ENCODE measurements at places on chromosomes 2 and 18. TPM values are rescaled to one million over a fixed set of nuclear protein-coding genes. Genes with fewer than 3 reads are reported as not detected.

STK17B gene
- polyA plus RNA-seq: 1.9 TPM

CDH2 gene
- polyA plus RNA-seq: 14.2 TPM

PROKR1 gene
- 0.02 TPM for polyA plus RNA-seq

CTNNA2 gene
- not detected for polyA plus RNA-seq

UGT1A10 gene
- polyA plus RNA-seq: not detected

PLCD4 gene
- polyA plus RNA-seq: 0.51 TPM

CLASP1 gene
- polyA plus RNA-seq: 7.5 TPM

GRCh38 chr2:142688856-142689605, 188.4 kb upstream of the KYNU start:
- DNase-seq: no peak

DNA sequence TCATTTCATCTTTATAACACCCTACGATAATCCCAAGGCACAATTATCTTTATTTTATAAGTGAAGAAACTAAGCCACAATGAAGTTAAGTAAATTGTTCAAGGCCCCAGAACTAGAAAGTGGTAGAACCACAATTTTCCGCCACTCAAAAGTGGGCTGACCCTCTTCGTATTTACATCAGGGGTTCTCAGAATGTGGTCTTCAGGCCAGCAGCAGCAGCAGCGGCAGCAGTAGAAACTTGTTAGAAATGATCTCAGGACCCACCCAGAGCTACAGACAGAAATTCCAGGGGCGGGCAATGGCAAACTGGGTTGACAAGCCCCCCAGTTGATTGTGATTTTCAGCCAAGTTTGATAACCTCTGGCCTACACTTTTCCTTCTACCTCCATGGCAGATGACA, 62.8 kb downstream of the LBH start:
- DNase-seq: no peak

DNA sequence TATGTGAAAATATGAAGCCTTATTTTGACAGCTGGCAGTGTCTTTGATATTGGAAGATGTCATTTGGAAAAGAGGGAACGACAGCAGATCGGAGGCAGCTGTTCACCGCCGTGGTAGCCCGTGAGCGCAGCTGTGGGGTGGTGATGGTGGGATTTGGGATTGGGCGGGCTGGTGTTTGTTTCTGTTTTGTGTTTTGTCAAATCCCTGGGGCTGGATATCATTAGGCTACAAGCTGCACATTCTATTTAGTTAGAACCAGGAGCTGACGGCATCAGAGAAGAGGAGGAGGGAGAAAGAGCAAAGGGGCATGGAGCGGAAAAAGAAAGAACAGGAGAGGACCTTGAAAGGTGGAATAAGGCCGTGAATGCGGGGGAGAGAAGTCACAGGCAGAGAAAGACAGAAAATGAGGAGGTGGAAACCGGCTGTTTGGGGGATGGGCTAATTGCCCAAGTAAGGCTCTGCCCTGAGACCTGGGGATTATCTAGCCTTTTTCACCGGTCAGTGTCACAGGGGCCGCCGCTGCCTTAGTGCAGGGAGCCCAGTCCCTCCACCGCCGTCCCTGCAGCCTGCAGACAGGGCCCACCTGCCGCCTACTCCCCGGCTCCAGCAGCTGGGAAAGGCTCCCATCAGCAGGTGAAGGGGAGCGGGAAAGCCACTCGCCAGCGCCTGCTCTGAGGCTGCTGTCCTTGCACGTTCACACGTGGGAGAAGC, 88.0 kb downstream of the ZCCHC2 start:
- no peak for DNase-seq

DNA sequence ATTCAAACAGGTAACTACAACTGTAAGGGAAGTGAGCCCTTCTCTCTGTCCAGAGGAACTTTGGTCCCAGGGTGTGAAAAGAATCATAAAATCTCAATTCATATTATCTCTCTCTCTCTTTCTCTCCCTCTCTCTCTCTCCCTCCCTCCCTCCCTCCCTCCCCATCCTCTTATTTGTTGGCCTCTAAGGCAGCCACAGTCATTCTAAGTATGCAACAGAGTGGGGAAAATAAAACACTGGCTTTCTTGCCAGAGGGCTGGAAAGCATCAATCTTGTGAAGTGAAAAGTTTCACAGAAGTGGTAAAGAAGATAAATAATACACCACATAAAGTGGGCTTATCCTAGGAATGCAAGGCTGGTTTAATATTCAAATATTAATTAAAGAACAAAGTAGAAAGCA, 95.6 kb upstream of the KCNH7 start:
- no peak for DNase-seq

DNA sequence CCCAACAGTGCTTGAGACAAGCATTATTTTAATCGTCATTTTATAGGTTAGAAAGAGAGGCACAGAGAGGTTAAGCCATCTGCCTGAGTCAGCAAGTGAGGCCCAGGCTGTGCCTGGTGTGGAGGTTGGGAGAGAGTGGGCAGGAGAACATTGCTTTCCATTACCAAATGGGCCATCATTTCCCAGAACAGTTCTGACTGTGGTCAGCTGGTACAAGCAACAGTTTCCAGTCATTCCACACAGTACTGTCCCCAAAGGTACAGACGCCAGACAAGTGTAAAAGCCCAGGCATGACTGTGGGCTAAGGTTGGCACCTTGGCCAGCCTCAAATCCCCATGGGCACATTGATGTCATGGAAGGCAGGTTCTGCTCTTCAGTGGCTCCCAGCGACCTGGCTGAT, 98.2 kb upstream of the LCLAT1 start:
- no peak for DNase-seq

- DNase-seq: no peak
These were observed 601.1 kb downstream of the ARHGAP15 start for GRCh38 chr2:143730155-143730952.

- no peak for DNase-seq
These were observed 64.3 kb downstream of the HNMT start for GRCh38 chr2:138028538-138028937.

- DNase-seq: no peak
These were observed 89.3 kb downstream of the TRIP12 start for GRCh38 chr2:229832510-229832898.

DNA sequence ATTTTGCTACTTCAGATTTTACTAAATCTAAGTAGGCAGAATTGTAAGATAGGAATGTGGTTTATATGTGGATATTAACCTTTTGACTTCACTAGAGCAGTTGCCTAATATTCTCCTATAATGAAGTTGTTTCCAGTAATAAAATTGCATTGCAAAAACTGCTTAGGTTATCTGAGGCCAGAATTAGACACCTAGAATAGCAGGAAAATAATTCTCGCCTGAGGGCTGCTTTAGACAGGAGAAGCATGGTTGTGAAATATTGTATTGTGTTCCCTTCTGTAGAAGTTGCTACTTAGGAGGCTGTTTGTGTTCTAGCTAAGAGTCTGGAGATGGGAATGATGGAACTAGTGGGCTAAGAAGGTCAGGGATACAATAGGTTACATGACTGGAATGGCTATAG, 146.3 kb downstream of the PLCL1 start:
- DNase-seq: no peak

- no peak for DNase-seq
These were observed 16.6 kb downstream of the RALB start for GRCh38 chr2:120269076-120269744.

DNA sequence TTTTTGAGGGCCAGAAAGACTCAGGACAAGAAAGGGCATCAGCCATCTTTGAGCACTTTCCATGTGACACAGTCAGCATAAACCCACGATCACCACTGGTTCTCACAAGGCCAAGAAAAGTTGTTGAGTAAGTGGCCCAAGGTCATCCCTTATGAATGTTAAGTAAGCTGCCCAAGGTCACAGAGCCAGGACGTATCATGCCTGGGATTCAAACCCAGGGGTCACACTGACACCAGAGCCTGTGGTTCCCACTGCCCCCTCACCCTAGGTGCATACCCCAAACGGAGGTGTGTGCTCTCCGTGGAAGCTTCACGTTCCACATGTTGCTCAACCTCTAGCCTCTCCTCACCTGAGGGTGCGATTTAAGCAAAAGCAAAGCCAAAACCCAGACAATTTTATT, 2.3 kb upstream of the CTIF start:
- no peak for DNase-seq

DNA sequence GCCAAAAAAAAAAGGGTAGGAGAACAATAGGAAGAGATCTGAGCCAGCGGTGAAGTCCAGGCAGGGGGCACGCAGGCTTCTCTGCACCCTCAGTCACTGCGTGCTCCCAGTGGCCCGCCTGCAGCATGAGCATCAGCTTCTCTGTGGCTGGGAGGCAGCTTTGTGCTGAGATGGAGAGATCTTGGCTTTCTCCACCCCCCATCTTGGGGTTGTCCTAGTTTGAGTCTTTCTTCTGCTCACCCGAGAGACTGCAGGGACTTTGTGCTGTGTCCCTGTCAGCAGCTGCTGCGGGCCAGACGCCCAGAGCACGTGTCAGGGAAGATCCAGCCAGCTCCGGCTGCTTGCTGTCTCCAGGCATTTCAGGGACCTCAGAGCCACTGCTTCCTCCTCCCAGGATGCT, 20.3 kb downstream of the TRAPPC12 start:
- no peak for DNase-seq
